Ovary (tissue), 10 donors: ENCODE measurements at places on chromosomes 13 and 19. TPM values are rescaled to one million over a fixed set of nuclear protein-coding genes. Genes with fewer than 3 reads are reported as not detected.

GRCh38 chr13:51734786-51735185 is 69.2 kb downstream of the DHRS12 start:
- no peak for DNase-seq

DNA sequence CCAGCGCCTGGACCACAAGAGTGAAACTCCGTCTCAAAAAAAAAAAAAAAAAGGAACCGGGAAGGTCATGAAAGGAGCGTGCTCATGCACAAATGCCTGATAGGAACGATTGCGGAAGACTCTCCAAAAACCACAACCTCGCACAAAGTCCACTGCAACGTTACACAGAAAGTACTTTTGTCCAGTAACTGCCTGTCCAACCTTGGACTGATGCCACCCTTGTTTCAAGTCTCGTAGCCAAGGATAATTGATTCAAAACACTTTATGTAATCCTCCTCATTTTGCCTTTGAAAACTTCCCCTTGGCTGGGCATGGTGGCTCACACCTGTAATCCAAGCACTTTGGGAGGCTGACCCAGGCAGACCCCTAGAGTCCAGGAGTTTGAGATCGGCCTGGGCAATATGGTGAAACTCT is 13.7 kb downstream of the LGALS7 start:
- DNase-seq: no peak

Gene FAM83E
- total RNA-seq: not detected

DNA sequence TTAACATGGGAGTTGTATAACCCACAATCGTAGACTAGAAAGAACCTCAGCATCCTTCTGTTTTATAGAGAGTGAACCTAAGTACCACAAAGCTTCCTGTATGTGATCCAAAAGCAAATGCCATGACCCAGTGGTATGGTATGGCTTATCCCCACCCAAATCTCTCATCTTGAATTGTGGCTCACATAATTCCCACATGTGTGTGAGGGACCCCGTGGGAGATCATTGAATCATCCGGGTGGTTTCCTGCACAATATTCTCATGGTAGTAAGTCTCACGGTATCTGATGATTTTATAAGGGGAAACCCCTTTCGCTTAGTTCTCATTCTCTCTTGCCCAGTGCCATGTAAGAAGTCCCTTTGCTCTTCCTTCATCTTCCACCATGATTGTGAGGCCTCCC is 587.9 kb downstream of the LMO7 start:
- DNase-seq: no peak

DNA sequence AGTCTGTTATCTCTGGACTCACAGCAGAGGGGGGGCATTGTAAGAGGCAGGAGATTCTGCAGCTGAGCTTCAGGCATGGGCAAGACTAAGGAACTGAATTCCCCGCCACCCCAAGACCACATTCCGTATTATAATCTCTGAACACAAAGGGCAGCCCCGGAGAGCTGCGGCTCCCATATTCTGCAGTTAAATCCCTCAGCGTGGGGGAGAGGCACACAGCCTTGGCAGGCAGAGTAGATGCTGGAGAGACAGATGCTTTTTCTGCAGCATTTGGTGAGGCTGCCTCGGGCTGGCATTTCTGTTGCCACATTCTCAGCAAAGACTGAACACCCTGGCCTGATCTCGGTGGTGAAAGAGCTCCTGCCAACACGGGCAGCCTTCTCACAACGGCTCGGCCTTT is 12.9 kb downstream of the CHAF1A start:
- DNase-seq: peak; percentile 33

Gene LACC1
- total RNA-seq: 4.5 TPM

Gene PROSER1
- 15.5 TPM for total RNA-seq

Gene FAM216B
- 1.1 TPM for total RNA-seq

Gene OXGR1
- total RNA-seq: not detected

- DNase-seq: no peak
Measured at GRCh38 chr19:3975144-3975543, 4.2 kb upstream of the DAPK3 start.

Gene PEAK3
- total RNA-seq: 0.11 TPM

GRCh38 chr13:48600374-48601364 is 53.1 kb upstream of the CYSLTR2 start:
- no peak for DNase-seq

DNA sequence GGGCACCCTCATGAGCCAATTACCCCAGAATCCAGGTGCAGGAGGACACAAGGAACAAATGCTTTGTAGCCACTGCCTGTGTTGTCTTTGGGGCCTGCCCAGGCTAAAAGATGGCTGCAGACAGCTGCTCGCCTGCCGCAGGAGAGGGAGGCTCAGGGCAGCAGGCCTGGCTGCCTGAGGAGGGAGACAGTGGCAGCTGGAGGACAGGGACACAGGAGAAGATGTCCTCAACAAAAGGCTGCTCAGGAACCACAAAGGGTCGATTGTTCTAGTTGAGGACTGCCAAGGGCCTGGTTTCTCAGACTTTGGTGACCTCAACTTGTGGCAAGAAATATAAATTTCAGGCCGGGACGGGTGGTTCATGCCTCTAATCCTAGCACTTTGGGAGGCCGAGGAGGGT is 7.6 kb downstream of the SIRT2 start:
- no peak for DNase-seq

GRCh38 chr19:1473085-1473851 is 5.7 kb downstream of the C19orf25 start:
- no peak for DNase-seq

GRCh38 chr13:106468207-106468606 is 67.3 kb downstream of the EFNB2 start:
- DNase-seq: no peak

DNA sequence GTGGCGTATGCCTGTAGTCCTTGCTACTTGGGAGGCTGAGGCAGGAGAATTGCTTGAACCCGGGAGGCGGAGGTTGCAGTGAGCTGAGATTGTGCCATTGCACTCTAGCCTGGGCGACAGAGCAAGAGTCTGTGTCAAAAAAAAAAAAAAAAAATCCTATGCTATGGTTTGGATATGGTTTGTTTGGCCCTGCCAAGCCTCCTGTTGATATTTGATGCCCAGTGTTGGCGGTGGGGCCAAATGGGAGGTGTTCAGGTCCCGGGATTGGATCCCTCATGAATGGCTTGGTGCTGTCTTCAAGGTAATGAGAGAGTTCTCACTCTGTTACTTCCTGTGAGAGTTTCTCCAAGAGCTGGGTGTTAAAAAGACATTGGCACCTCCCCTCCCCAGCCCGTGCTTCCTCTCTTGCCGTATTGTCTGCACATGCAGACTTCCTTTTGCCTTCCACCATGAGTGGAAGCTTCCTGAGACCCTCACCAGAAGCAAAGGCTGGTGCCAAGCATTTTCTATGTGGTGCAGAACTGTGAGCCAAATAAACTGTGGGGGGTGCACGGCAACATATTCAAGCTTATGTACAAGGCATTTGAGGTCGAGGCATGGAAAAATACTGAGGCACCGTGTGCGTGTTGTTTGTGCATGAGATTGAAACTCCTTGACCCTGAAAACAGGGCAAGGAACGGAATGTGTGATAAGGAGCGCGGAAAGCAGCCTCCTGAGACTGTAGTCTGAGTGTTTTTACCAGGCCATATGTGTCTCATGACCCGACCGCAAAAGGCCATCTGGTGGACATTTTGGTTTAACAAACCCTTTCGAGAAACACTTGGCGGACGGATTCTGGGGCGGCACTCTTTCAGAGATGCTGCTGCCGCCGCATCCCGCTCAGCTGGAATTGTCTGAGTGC is 7.3 kb downstream of the SIGLEC9 start:
- peak; percentile 71 for DNase-seq

- DNase-seq: no peak
Measured at GRCh38 chr13:108728370-108728769, 99.0 kb downstream of the MYO16 start.

Gene KXD1
- total RNA-seq: 65.9 TPM

DNA sequence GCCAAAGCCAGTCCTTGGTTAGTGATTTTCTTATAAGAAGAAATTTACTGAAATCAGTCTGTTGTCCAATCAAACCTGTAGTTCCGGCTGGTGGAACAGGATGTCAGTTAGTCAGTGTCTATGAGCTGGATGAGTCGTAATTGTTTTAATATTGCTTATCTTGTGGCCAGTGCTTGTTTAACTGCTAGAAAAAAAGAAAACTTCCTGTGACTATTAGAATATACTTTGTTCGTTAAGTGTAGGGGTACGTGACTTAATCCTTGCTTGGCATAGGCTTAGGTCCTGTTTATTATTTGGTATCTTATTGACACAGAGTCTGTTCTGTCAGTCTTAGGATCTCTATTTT is 1484.8 kb upstream of the MIR17HG start:
- no peak for DNase-seq

Gene CAPN12
- total RNA-seq: 8.0 TPM

- no peak for DNase-seq
Measured at GRCh38 chr19:28583242-28583641, 629.7 kb downstream of the UQCRFS1 start.

Gene SHISA7
- total RNA-seq: not detected

- DNase-seq: peak; percentile 26
Measured at GRCh38 chr19:6225232-6225865, 54.4 kb downstream of the MLLT1 start.

- DNase-seq: no peak
Measured at GRCh38 chr13:31545616-31546015, 193.7 kb upstream of the RXFP2 start.

DNA sequence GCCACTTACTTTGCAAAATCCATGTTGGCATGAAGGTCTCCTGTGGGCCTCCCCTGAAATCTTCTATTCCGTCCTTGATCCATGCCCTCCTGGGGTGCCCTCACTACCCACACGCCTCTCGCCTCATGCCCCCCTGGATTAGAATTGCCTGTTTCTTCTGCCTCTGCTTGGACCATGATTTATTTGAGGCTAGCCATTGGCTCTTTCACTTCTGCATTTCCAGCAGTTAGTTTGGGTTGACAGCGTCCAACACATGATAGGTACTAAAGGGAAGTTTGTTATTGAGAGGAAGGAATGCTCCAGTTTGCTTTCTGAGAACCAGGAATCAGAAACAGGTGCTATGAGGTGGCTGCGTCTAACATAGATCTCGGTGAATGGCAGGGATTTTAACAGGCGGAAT is 30.5 kb upstream of the TPTE2 start:
- no peak for DNase-seq

DNA sequence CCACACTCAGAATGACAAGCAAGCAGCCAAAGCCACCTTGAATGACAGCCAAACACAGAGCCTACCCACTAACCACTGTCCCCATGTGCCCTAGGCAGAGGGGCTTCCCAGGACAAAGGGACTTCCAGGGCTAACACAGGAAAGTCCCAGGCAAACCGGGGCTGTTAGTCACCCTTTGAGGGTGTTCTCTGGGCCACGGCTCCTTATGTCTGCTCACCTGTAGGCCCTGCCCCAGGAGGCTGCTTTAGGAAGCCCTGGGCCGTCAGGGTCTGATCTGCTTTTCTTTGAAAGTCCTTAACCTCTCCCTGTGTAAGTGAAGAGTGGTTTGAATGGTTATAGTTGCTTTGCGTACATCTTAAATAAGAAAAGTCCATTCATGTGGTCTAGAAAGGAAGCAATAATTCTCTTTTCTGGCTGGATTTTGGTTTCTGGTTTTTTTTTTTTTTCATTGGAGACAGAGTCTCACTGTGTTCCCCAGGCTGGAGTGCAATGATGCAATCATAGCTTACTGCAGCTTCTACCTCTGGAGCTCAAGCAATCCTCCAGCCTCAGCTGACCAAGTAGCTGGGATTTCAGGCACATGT is 161.4 kb downstream of the EFNB2 start:
- DNase-seq: no peak

DNA sequence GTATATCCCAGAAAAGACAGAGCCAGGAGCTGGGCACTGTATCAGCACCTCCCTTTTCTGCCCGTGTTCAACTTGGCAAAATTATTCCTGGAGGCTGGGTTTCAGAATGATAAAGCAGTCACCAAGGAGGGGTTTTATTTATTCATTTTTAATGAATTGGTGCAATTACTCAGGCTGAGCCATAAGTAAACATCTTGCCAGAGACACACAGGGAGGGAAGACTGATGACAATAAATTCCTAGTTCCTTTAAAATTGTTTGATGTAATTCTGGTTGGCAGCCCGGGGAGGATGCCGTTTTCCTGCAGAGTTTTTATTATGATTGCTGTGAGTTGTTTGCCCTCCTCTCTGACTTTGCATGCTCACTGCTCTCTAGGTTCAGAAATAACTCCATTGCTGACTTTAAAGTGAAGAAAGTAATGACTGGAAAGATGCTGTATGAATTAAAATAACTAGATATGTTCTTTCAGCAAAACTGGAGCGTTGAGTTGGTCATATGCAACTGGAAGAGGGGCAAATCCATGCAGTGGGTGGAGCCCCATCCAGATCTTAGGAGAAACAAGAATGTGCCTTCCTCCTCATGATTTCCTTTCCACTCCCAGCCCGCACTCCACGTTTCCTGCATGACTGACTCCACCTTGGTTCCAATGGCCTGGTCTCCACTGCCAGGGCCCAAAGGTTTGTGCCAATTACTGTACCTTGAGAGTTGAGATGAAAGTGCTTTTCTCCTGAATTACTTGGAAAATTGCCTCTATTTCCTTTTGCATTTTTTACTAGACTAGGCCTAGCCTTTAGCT is 182.1 kb downstream of the RFC3 start:
- DNase-seq: no peak

DNA sequence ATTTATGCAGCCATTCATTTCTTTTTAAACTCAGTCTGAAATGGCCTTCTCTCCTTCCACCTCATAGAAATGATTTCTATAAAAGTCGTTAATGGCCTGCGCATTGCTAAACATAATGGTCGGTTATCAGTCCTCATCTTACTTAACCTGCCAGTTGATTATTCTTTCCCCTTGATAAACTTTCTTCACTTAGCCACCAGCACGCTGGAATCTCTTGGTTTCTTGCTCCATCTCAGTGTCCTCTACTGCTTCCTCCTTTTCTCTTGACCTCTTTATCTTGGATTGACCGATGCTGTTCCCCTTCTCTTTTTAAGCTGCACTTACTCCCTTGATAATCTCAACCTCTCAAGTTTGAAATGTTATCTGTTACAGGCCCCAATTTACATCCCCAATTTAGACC is 12.2 kb upstream of the CLC start:
- DNase-seq: no peak

- DNase-seq: peak; percentile 46
Measured at GRCh38 chr13:36163809-36164308, 32.7 kb upstream of the DCLK1 start.

DNA sequence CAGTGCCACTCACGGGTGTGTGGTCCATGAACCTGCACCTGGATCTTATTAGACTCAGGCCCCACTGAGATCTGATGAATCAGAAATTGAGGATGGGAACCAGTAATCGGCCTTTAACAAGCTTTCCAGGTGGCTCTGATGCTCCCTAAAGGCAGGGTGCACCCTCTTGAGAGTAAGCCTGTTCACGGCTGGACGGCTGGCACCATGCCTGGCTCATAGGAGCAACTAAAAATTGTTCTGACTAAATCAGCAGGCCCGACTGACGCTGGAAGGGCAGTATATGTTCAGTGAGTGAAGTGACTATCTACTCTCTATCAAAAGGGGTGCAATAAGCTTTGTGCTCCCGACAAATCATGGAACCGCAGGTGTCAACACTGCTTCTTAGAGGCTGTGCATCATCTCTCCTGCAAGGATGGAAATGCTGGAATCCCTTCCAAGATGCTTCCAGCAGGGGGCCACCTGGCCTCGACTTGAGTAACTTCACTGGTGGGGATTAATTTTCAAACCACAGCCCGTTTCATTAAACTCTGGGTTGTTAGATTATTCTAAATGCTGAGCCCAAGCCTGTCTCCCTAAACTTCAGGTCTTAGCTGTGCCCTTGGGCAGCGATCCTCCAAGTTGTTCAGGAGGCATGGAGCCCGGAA is 28.4 kb downstream of the TMTC4 start:
- DNase-seq: no peak
